ENCODE measurements at places on chromosomes 7 and 10.

DNA sequence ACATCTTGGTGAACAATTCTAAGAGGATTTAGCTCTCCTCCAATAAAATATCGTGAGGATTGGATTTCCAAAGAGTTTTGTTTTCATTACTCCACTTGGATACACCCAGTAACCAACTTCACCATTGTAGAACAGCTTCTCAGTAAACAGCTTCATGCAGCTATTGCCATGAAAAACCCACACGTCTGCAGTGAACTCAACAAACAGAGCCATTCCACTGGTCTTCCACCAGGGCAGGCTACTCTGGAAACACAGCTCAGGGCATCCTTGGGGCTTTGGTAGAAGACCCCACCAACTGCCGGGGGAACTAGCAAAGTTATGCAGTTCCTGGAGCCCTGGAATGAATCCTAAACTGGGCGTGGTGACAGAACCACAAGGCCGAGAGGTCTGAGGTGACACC lies 77.4 kb downstream of the CALN1 start:
- no peak overlapping the region for H3K27ac ChIP-seq
- no peaks in the 10 kb centered on the region for H3K4me1 ChIP-seq
- H3K27me3 ChIP-seq: no peaks in the 10 kb centered on the region
- DNase-seq: no peak

GRCh38 chr10:80473096-80473657 lies 19.1 kb downstream of the TSPAN14 start:
- peaks cover 21% of the 10 kb centered on the region for H3K4me1 ChIP-seq
- H3K36me3 ChIP-seq: peaks cover 5% of the 10 kb centered on the region
- no peak overlapping the region for H3K4me3 ChIP-seq
- H3K27ac ChIP-seq: peak overlapping the region; percentile 21
- no peaks in the 10 kb centered on the region for H3K27me3 ChIP-seq

- no peaks in the 10 kb centered on the region for H3K4me1 ChIP-seq
- no peaks in the 10 kb centered on the region for H3K27me3 ChIP-seq
- no peak for DNase-seq
- no peaks in the 10 kb centered on the region for H3K36me3 ChIP-seq
- no peak overlapping the region for H3K4me3 ChIP-seq
Measured at GRCh38 chr10:22750131-22750530, 35.8 kb upstream of the PIP4K2A start.

DNA sequence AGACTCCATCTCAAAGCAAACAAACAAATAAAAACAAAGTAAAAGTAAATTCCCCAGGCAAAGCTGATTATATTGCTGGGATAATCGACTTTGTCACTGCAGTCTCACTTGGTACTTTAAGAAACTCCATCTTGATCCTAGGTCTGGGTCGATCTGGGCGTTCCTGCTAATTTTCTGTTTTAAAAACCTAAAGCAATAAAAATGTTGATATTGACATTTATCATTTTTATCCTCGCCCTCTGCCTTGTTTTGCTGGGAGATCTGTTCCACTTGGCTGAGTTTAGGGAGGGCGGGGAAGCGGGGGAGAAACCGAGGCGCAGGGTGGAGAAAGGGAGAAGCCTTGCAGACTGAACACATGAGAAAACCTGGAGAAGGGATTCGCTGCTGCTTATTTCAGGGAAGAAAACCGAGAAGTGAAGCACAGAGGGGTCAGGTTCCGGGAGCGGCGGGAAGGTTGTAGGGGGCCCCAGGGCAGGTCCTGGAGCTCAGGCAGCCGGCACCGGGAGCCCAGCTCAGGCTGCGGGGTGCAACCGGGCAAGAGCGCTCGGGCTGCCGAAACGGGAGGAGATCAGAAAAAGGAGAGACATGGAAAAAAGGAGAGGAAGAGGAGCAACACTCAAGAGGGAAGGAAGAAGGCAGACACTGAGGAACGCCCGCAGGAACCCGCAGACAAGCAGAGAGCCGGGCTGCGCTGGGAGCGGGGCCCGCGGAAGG lies 27.3 kb upstream of the KMT2C start:
- 0 out of 2 replicates have a peak, but pooled peaks cover 5% of the 10 kb centered on the region for H3K4me1 ChIP-seq
- no peaks in the 10 kb centered on the region for H3K27me3 ChIP-seq
- DNase-seq: no peak
- H3K27ac ChIP-seq: peak overlapping the region; percentile 86

- H3K4me3 ChIP-seq: no peak overlapping the region
- H3K4me1 ChIP-seq: no peaks in the 10 kb centered on the region
- DNase-seq: no peak
- no peaks in the 10 kb centered on the region for H3K36me3 ChIP-seq
- no peak overlapping the region for H3K27ac ChIP-seq
Measured at GRCh38 chr7:133300811-133301210, 47.9 kb downstream of the EXOC4 start.

- H3K4me1 ChIP-seq: no peaks in the 10 kb centered on the region
- no peak overlapping the region for H3K4me3 ChIP-seq
- no peak for DNase-seq
- no peaks in the 10 kb centered on the region for H3K36me3 ChIP-seq
- no peak overlapping the region for H3K27ac ChIP-seq
- no peaks in the 10 kb centered on the region for H3K27me3 ChIP-seq
Measured at GRCh38 chr10:59284118-59284975, 78.0 kb downstream of the FAM13C start.

DNA sequence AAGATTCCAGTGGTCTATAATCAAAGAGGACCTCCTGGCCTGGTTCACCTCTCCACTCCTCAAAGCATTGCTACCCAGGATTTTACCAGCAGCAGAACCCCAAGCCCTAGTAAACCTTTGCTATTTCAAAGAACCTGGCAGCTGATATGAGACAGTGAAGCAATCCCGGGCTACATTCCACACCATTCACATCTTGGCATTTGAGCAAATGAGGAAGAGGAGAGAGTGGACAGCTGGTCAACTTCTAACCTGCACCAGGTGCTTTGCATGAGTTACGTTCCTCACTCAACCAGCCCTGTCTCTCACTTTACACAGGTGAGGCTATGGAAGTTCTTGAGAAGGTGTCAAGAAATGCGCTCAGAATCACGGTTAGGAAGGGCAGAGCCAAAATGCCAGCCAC lies 1.1 kb downstream of the CCDC3 start:
- DNase-seq: no peak
- H3K4me3 ChIP-seq: no peak overlapping the region
- peaks cover 7% of the 10 kb centered on the region for H3K4me1 ChIP-seq
- no peak overlapping the region for H3K27ac ChIP-seq

DNA sequence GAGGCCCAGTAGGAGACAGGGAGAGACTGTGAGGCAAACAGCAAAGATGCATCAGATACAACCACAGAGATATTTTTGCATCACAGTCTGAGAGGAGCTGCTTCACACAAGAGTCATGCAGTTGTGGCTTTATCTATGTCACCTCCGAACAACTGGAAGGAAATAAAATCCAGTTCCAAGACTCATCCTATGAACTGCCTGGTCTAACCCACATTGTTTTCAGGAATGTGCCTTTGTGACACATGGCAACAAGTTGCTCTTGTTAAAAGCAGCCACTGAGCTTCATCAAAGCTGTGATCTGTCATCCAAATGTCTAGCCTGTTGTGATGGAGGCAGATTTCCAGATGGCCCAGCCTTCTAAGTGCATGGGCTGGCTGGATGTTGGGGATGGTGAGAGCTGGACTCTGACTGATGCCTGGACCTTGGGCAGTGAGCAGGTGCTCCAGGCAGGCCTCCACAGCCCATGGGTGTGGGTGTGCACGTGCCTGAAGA lies 255.0 kb downstream of the BMPER start:
- H3K27me3 ChIP-seq: no peaks in the 10 kb centered on the region
- H3K4me1 ChIP-seq: no peaks in the 10 kb centered on the region
- no peak overlapping the region for H3K27ac ChIP-seq
- H3K36me3 ChIP-seq: no peaks in the 10 kb centered on the region
- no peak for DNase-seq

GRCh38 chr7:6442114-6442513 lies 5.6 kb downstream of the DAGLB start:
- H3K4me1 ChIP-seq: no peaks in the 10 kb centered on the region
- H3K27ac ChIP-seq: no peak overlapping the region
- H3K4me3 ChIP-seq: no peak overlapping the region

GRCh38 chr7:12729112-12729511 lies 41.7 kb downstream of the ARL4A start:
- no peak overlapping the region for H3K27ac ChIP-seq
- H3K4me3 ChIP-seq: no peak overlapping the region
- no peaks in the 10 kb centered on the region for H3K36me3 ChIP-seq
- DNase-seq: no peak

DNA sequence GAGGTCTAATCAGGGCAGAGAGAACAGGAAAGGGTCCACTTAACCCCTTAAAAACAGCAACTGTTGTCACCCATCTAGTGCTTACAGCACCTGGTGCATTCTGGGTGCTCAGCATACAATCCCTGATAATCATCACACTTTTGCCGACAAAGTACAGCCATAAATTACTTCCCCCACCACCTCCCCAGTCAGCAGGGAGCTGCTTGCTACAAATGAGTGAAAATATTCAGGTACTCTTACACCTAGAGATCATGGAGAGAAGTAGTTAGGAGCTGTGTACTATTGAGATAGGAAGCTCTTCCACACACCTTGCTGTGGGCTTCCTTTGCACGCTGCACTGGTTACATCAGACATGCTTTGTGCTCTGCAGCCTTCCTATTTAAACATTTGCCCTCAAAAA lies 723.5 kb upstream of the GALNT17 start:
- H3K27ac ChIP-seq: no peak overlapping the region
- no peak overlapping the region for H3K4me3 ChIP-seq
- H3K36me3 ChIP-seq: no peaks in the 10 kb centered on the region
- no peak for DNase-seq

DNA sequence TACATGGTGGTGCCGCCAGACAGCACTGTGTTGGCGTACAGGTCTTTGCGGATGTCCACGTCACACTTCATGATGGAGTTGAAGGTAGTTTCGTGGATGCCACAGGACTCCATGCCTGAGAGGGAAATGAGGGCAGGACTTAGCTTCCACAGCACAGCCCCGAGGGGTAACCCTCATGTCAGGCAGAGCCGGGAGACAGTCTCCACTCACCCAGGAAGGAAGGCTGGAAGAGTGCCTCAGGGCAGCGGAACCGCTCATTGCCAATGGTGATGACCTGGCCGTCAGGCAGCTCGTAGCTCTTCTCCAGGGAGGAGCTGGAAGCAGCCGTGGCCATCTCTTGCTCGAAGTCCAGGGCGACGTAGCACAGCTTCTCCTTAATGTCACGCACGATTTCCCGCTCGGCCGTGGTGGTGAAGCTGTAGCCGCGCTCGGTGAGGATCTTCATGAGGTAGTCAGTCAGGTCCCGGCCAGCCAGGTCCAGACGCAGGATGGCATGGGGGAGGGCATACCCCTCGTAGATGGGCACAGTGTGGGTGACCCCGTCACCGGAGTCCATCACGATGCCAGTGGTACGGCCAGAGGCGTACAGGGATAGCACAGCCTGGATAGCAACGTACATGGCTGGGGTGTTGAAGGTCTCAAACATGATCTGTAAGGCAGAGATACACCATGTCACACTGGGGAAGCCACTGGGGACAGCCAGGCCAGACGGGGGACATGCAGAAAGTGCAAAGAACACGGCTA lies 104.6 kb upstream of the TNRC18 start:
- peak overlapping the region; percentile 95 for H3K4me3 ChIP-seq
- H3K4me1 ChIP-seq: peaks cover 40% of the 10 kb centered on the region
- DNase-seq: peak; percentile 60

DNA sequence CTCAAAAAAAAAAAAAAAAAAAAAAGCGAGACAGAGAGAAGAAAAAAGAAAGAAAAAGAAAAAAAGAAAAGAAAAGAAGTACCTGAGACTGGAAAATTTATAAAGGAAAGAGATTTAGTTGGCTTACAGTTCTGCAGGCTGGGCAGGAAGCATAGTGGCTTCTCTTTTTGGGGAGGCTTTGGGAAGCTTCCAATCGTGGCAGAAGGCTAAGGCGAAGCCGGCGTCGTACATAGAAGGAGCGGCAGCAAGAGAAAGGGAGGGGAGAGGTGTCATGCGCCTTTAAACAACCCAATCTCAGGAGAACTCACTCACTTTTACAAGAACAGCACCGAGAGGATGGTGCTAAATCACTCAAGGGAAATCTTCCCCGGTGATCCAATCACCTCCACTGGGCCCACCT lies 272.1 kb upstream of the FOXK1 start:
- H3K27ac ChIP-seq: no peak overlapping the region
- H3K36me3 ChIP-seq: no peaks in the 10 kb centered on the region
- H3K27me3 ChIP-seq: no peaks in the 10 kb centered on the region
- H3K4me1 ChIP-seq: no peaks in the 10 kb centered on the region
- no peak overlapping the region for H3K4me3 ChIP-seq
- no peak for DNase-seq

- H3K27ac ChIP-seq: no peak overlapping the region
- H3K36me3 ChIP-seq: no peaks in the 10 kb centered on the region
- DNase-seq: no peak
- no peak overlapping the region for H3K4me3 ChIP-seq
- no peaks in the 10 kb centered on the region for H3K4me1 ChIP-seq
Measured at GRCh38 chr10:126314863-126315493, 73.3 kb downstream of the ADAM12 start.

DNA sequence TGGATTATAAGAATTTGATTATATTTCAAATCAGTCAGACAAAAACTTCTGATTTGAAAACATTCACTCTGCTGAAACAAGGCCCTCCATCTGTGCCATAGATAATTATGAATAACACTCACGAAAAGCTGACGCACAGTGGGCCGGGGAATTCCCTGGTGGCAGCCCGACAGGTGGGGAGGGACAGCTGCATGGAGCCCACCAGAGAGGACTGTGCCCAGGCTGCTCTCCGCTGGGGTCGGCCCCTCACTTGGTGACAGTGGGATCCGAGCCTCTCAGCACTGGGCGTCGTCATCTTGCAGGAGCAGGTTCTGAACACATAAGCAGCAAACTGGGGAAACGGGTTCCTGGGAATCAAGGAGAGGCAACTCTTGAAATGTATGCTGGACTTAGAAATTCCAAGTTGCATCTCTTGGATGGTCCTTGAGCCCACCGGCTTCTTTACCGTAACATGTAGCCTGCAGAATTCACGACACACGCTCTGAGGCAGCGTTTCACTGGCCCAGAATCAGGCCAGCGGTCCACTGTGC lies 41.4 kb downstream of the AFAP1L2 start:
- H3K36me3 ChIP-seq: no peaks in the 10 kb centered on the region
- H3K27ac ChIP-seq: no peak overlapping the region
- H3K4me3 ChIP-seq: no peak overlapping the region
- DNase-seq: no peak

DNA sequence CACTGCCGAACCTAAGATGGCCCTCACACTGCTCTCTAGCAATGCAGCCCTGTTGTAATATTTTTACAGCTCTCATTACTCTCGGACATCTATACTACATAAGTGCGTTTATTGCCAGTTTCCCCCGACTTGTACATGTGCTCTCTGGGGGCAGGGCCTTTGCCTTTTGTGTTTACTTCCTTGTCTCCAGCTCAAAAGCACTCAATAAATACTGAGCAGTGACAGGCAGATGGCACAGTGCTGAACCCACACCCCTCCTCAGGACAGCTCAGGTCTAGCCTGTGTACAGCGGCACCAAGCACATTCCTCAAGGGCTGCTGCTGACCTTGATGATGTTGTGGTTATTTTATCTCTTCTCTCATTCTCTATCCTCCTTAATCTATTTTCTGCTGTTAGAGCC lies 68.0 kb upstream of the ELMO1 start:
- no peak overlapping the region for H3K4me3 ChIP-seq
- no peaks in the 10 kb centered on the region for H3K4me1 ChIP-seq
- no peak overlapping the region for H3K27ac ChIP-seq
- DNase-seq: no peak
- no peaks in the 10 kb centered on the region for H3K36me3 ChIP-seq

GRCh38 chr10:125103466-125103865 lies 56.9 kb downstream of the CTBP2 start:
- H3K27ac ChIP-seq: no peak overlapping the region
- H3K4me3 ChIP-seq: no peak overlapping the region
- no peaks in the 10 kb centered on the region for H3K4me1 ChIP-seq
- no peaks in the 10 kb centered on the region for H3K27me3 ChIP-seq

GRCh38 chr7:123039269-123039668 lies 43.8 kb upstream of the TAS2R16 start:
- H3K4me3 ChIP-seq: no peak overlapping the region
- no peaks in the 10 kb centered on the region for H3K4me1 ChIP-seq
- no peak overlapping the region for H3K27ac ChIP-seq
- H3K27me3 ChIP-seq: no peaks in the 10 kb centered on the region
